ENCODE measurements at places on chromosomes 5 and 9.

DNA sequence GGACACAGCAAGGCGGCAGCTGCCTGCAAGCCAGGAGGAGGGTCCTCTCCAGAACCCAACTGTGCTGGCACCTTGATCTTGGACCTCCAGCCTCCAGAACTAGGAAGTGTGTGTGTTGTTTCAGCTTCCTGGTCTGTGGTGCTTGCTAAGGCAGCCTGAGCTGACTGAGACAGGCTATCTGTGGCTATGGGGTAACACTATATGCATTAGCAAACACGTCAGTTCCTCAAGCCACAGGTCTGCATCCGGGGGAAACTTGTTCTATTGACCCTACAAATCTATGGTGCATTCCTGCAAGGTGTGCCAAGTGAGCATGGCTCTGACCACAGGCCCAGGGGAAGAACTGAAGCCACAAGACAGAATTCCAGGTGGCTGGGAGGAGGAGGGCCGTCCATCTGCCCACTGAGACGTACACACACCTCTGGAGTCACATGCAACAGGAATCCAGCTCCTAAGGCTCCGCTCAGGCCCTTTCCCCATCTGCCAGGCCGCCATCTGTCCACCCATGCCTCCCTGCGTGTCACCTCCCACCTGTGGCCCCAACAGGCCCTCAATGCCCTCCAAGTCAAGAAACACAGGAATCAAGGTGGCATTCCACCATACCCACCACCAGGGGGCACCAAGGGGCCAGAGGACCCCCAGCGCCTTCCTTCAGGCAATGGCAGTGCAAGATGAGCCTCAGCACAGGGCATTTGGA lies 174.9 kb downstream of the ROR2 start:
- peak; percentile 71 for DNase-seq

- DNase-seq: no peak
Observed at GRCh38 chr5:61673007-61673735, 341.1 kb downstream of the ZSWIM6 start.

- DNase-seq: peak; percentile 87
Observed at GRCh38 chr5:88660947-88661805, 221.8 kb downstream of the MEF2C start.

GRCh38 chr9:135365013-135365768 lies 114.4 kb upstream of the PPP1R26 start:
- DNase-seq: no peak

GRCh38 chr5:148458036-148458888 lies 74.5 kb downstream of the FBXO38 start:
- no peak for DNase-seq

DNA sequence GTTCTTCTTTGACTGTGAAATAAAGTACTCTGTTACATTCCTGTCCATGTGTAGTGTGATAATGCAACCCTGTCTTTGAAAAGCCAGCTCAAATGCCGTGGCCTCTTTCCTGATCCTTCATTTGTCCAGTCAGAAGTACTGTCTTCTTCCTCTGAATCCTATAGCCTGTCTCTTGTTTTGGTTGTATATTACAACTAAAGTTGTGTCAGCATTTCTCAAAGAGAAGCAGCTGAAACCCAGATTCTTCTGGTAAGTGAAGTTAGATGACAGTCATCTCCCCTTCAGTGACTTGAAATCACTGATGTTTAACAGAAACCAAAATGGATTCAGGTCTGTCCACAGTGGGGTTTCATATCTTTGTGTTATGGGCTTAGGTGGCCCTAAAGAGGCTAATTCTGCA lies 196.2 kb downstream of the PCSK1 start:
- no peak for DNase-seq

GRCh38 chr9:20040991-20041696 lies 252.3 kb upstream of the SLC24A2 start:
- DNase-seq: peak; percentile 43

DNA sequence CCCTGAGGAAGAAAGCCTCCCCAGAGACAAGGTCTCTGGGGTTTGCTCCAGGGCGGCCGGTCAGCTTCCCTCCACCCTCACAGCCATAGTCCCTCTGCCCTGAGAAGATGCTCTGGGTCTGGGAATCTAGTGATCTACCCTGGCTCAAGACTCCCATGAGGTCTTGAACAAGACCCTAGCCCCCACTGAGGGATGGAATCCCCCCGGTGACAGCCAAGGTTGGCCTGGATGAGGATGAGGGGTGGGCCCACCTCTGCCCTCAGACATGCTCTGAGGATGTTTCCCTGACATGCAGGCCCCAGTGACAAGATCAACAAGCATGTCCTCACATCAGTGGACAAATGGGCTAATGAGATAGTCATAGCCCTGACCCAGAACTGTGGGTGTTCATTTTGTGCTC lies 138.6 kb downstream of the C5orf15 start:
- no peak for DNase-seq

GRCh38 chr9:124503713-124504529 lies 3.3 kb downstream of the NR5A1 start:
- DNase-seq: no peak

DNA sequence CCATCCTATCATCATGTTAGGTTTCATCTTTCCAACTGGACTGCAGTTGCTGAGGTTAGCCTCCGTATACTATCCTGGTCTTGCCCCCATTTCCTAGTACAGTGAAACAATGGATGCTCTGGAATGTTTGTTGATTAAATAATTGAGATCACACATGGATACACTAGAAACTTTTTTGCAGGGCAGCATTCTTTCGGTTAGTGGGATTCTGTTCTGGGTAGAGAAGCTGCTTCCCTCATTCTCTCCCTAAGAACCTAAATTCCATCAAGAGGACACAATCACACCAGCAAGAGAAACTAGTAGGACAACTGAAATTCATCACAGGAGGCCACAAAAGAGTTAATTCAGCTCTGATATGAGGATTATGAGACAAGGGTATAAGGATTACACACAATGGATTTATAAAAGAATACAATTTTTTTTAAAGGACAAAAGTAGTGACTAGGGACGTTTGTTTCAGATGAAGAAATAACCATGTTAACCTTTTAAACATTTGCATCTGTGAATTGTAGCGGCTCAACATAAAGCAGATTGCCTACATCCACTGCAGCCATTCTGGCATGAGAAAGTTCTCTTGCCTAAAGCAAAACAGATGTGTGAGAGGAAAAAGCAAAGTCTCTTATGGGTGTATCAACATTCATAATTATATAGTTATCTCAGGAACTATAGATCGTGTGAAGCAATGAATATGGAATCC lies 162.7 kb upstream of the LHFPL2 start:
- no peak for DNase-seq

- DNase-seq: no peak
Observed at GRCh38 chr5:138979684-138980280, 104.6 kb upstream of the LRRTM2 start.

DNA sequence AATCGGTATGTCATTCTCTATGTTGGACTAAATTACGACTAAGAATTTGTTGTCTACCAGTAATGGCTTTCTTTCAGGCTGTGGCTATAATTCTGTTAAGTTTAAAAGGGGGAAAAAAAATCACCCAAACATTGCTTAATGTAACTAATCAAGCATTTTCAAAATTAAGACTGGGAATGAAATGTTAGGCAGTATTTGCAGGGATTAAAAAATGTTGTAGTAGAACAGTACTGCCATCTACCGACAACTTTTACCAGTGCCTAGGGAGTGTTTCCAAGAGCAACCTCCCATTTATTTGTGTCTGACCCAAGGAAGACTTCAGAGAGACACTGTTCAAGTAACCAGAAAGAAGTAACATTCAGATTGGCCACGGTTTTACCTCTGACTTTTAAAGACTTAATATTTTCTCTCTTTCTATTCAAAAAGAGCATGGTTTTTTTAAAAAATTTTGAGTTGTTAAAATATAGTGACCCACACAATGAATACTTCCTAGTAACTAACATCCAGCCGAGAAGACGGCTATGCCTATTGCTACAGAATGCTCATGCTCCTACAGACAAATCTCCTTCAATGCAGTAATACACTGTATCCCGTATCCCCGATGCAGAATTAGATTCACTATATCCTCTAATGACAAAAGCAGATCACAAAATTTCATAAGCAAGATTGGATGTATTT lies 92.4 kb downstream of the ARL15 start:
- peak; percentile 58 for DNase-seq

- no peak for DNase-seq
Observed at GRCh38 chr9:112064871-112065270, 110.2 kb downstream of the SUSD1 start.

GRCh38 chr5:168073991-168074800 lies 217.2 kb upstream of the WWC1 start:
- DNase-seq: no peak

GRCh38 chr9:87113874-87114273 lies 166.6 kb upstream of the GAS1 start:
- no peak for DNase-seq

GRCh38 chr9:136697821-136698526 lies 10.7 kb upstream of the AGPAT2 start:
- DNase-seq: no peak

DNA sequence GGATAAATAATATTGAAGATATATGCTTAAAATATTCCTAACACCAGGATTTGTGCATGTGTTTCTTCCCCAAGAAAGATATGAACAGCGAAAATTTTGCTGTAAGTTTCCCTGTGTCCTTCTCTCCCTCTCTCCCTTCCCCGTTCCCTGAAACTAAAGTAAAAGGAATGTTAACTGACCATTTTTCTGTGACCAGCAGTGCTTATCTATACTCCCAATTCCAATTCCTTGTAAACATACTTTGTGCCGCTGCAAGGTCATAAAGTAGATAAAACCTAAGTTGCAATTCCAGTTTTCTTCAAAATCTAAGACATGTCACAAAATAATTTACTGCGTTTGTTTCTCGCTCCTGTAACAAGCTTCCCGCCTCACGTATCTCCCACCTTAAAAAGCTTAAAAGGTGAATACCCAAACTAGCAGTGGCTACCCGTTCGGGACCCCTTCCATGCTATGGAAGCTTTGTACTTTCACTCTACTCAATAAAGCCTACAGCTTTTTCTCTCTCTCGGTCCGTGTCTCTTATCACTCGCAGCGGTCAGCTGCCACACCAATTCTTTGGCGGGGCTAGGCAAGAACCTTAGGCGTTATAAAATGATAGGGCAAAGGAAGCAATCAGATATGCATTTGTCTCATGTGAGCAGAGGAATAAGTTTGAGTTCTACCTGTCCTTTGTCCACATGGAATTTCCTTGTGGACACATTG lies 1798.0 kb downstream of the EFNA5 start:
- DNase-seq: no peak

DNA sequence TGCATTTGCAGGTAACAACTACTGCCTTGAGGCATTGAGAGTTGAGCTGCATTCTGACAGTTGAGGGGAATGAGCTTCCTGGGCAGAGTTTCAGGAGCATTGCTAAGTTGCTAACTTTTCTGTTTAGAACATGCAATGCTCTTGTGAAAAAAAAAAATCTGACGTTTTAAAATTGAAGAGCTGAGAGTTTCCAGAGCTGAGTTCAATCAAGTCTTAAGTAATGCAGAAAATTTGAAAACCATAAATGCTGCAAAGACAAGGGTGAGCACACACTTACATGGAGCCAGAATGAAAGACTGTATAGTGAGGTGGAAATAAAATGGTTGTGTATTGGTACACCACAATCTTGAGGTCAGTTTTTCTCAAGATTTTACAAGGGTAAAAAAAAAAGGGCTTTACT lies 166.0 kb downstream of the GABRB2 start:
- no peak for DNase-seq

- DNase-seq: no peak
Observed at GRCh38 chr5:173441053-173441628, 112.9 kb upstream of the STC2 start.

GRCh38 chr9:17216646-17217045 lies 81.8 kb downstream of the CNTLN start:
- no peak for DNase-seq

DNA sequence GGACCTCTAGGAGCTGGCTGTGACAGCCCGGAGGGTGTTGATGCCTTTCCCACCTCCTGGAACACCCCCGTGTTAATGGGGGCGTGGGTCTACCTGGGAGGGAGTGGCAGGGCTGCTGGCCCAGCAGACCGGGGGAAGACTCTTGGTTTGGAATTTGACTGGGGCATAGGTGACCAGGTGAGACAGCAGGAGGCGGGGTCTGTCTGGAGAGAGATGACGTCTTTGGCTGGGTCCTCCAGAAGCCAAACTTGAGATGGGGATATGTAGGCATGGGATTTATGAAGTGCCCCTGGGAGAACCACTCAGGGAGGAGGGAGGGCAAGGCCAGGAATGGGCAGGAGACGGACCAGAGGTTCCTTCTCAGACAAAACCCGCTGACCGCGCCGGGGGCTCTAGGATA lies 42.6 kb downstream of the NEK6 start:
- DNase-seq: no peak
